NCI-H510A (cell line): ENCODE measurements at places on chromosomes 6 and 20.
A peak's percentile ranks its signal among the peaks of the same experiment; 100 is the strongest.

DNA sequence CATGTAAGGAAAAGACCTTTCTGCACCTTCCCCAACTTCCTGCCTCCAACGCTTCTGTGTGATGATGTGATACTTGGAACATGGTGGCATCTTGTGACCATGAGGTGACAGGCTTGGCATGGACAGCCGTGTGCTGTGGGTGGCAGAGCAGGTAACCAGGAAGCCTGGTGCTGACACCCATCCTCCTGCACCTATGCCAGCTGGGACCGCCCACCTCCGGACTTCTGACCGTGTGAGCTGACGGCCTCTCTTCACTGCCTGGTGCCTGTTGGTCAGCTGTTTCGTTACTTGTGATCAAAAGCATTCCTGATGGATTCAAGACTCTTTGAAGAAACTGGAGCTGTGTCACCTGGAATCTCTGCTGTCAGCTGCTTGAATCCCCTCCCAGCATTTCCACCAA is 70.3 kb downstream of the TMEM242 start:
- DNase-seq = no peak

DNA sequence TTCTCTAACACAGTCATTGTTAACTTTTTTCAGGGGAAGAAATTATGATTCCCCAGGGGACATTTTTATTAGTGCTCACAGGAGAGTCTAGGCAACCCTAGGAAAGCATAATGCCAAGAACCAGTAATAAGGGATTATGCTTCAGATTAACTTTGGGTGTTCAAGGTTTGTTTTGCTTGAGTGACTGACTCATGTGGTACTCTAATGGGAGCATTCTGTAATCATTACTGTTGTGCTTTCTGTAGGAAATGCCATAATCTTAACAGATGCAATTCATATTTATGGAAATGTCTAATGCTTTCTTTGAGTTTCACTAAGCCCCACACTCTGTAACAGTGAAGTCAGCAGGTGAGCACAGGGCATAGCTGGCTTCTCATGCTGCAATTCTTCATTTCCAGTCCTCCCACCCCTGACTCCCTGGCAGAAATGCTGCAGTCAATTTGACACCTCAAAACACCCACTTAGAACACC is 263.4 kb upstream of the MAN1A1 start:
- DNase-seq = no peak

DNA sequence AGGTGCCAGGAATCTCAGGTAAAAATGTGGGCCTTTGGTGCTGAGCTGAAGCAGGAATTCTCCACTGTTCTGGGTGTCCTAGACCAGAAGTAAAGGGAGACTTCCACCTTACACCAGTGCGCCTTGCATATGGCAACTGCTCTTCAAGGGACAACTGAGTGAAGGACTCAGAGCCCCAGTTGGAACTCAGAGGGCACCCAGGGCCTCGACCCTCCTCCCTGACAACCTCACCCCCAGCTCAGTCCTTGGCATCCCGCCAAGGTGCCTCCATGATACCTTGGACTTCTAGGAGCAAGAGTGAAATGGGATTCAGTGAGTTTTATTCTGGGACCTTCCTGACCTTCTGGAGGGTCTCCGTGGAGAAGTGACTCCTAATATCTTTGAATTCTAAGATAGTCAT is 153.7 kb upstream of the PROKR2 start:
- no peak for DNase-seq

DNA sequence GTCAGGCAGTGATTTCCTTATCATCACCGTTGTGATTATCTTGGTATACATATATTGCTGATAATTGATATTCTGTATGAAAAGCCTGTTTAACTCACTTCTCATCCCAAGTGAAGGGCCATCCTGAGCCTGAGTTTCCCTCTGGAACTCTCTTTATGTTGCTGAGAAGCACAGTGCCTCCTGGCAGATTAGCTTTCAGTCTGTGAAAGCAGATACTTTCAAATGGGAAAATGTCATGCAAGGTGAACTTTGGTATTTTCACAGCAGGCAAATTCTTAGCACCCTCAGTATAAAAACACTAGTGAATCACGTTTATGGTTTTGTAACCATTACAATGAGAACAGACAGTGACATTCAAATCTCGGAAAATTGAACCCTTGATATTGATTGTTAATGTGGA is 151.6 kb downstream of the PRIM2 start:
- DNase-seq = no peak

DNA sequence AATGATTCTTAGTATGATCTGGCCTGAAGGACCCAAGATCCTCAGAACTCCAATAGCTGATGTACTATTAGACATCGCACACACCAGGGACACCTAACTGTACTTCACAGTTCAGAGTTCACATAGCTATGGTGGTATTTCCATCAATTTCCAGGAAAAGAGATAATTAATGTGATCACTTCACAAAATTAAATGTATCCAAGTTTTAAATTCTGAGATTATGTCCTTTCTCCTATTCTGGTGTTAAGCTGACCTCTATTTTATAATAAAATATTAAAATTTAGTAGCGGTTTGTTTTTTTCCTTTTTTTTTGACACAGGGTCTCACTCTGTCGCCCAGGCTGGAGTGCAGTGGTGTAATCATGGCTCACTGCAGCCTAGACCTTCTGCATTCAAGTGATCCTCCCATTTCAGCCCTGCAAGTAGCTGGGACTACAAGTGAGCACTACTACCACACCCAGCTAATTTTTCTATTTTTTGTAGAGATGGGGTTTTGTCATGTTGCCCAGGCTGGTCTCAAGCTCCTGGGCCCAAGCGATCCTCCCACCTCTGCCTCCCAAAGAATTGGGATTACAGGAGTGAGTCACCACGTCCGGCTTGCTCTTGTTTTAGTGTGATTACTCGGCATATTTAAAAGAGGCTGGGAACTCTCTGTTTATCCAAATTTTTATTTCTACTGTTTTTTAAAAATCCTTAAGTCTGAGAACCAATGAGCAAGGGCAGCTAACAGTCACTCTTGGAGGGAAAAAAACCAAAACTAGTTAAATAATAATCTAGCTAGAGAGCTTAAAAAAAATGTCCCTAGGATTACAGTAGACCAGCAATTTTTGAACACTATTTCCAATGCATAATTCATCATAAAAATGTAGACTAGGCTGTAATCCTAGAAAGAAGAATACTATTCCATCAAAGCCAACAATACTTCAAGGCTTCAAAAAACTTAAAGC is 16.0 kb downstream of the KIF13A start:
- DNase-seq = no peak

DNA sequence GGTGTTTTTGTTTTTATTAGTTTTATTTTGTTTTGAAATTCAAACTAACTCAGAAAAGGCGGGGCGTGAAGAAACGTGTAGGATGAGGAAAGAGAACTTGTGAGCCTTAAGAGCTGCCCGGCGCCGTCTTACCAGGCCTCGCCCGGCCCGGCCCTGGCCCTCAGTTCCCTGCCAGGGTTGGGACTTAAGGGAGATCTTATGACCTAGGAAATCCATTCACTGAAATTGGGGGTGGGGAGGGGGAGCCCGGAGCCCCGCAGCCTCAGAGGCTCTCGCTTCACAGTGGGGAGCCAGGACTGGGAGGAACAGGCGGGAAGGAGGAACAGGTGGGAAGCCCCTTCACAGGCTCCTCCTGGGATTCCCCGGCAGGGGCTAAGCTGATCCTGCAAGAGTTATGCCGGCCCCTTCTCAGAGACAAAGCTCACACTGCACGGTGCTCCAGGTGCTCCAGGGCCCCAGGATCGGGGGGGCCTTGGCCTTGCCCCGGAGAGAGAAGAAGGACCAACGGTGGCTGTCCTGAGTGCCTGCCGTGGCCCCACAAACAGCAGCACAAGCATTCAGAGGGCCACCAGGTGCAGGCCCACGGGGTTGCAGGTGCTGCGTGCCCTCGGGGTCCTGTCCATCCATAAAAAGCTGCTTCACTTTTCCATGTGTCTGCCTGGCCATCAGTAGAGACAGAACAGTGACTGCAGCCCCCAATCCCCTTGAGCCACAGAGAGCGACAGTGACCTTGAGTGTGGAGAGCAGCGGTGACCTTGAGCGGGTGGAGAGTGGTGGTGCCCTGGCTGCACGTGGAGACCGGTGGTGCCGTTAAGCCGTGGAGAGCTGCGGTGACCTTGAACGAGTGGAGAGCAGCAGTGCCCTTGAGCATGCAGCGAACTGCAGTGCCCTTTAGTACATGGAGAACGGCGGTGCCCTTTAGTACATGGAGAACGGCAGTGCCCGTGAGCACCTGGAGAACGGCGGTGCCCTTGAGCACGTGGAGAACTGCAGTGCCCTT is 152.7 kb downstream of the DLL1 start:
- DNase-seq = no peak

DNA sequence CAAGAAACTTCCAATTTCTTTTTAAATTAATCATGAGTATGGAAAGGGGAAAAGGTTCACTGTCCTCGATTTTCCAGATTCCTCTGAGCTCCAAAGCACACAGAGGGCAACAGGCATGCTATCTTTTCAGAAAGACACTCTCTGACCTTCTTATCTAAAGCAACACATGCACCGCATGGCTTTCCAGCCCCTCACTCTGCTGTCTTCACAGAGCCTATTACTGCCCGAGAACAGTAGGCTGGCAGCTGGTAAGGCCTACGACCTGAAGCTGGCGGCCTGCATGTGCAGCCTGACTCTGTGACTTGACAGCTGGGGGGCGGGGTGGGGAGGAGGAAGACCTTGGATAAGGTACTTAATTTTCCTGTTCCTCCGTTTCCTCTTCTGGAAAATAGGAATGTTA is 86.3 kb downstream of the ELOVL4 start:
- no peak for DNase-seq

DNA sequence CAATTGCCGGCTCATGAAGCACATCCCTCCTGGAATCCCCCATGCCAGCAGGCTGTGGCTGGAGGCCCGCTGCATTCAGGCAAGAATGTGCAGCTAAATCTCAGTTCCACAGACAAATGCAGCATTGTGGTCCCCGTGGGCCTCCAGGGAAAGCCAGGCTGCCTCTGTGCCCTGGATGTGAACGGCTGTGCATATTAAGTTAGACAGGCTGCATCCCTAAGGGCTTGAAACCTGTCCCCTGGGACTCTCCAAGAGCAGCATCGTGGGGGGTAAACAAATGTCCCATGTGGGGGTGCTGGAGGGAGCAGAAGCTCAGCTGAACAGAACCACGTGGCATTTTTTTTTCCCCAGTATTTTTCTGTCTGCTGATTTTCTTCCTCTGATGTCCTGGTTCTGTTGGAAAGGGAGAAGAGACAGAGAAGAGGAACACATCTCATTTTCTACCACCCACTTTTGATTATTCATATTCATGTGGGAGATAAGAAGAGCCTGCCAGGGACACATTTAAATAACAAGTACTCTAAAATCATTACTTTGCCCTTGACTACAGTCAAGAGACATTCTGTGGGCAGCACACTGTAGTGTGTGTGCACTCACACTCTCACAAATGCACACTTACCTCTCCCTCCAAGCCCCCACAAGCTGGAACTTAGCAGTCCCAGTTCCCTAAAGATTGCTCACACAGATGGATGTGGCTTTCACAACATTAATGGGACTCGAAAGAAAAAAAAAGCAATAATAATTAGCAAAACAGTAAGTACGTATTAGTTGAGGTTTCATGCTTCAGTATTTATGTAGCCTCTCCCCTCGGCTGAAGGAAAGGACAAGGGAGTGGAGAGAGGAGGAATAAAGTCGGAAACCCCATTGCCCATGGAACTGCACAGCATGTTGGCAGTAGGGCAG is 16.9 kb downstream of the GFOD1 start:
- no peak for DNase-seq

- DNase-seq = no peak
Observed at GRCh38 chr6:14715076-14715475, 530.8 kb upstream of the JARID2 start.

DNA sequence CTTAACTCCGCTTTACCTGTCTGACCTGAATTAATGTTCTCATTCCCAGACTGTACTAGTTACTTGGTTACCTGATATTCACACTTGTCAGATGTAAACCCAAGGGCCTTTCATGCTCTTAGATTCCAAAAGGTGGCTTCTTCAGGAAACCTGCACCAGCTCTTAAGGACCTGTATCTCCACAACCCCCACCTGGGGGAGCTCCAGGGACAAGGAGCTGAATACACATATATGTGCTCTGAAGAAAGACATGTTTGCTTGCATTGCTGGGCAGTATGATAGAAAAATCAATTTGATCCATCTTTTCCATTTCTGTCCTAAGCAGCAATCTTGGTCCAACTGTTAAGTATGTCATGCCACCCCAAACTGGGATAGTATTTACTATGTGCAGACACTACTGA is 64.8 kb upstream of the POU3F2 start:
- no peak for DNase-seq

- no peak for DNase-seq
Observed at GRCh38 chr20:59231124-59231804, 67.6 kb downstream of the ZNF831 start.

- no peak for DNase-seq
Observed at GRCh38 chr6:70537266-70537665, 29.5 kb upstream of the SDHAF4 start.

GRCh38 chr6:12291071-12291838 is 1.1 kb downstream of the EDN1 start:
- DNase-seq = no peak

GRCh38 chr6:195861-196360 is 96.4 kb upstream of the DUSP22 start:
- DNase-seq = no peak

GRCh38 chr6:27177485-27178406 is 69.8 kb upstream of the PRSS16 start:
- DNase-seq = peak; percentile 67

DNA sequence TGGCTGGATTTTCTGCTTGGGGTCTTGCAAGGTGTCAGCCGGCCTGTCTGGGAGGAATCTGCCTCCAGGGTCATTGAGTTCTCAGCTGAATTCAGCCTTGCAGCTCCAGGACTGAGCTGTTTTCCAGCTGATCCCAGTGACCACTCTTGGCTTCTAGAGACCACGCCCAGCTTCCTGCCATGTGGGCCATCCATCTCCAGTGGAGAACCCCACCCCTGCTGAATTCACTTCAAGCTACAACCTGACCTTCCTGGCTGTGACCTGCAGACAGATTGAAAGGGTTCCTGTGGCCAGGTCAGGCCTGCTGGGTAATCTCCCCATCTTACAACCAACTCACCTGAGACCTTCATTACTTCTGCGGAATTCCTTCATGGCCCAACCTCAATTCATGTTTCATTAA is 26.5 kb upstream of the SYNDIG1 start:
- DNase-seq = no peak

DNA sequence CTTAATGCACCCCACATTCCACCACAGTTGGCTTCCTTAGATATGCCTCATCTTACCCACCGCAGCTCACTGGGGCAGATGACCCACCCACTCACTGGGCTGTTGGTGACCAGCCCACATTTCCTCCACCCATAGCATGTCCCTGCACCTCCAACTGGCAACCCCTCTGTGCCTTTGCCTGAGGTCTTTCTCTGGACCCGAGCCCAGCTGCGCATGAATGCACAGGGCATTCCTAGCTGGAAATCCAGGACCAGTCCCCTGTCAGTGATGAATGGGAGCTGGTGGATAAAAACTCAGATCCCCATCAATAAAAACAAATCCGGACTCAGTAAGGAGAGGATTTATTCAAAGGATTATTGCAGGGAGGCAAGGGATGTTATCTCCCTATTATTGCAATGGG is 75.0 kb downstream of the ISM1 start:
- no peak for DNase-seq
